Stimulated activated CD4-positive, alpha-beta T cell treated with anti-CD3 and anti-CD28 coated beads, Interleukin-1b, Interleukin-23, amount 100 ng/mL, for 4 hours (primary cell): ENCODE measurements at places on chromosomes 16 and 17.

DNA sequence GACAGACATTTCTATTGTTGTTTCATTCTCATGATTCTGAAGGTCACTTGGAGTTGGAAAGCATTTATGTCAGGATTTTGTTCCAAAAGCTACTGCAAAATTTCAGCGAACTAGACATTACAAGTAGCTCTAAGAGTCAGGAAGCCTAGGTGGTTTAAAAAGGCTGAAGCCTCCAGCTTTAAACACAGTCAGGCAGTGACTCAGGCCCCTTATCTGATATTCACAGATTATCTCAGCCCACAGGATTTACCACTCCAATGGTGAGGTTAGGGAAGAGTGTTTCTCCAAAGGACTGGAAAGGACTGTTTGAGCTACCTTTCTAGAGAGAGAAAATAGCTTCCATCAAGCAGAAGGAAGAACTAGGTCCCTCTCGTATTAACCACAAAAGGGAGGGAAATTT is 624.4 kb upstream of the C16orf82 start:
- DNase-seq, result no peak

DNA sequence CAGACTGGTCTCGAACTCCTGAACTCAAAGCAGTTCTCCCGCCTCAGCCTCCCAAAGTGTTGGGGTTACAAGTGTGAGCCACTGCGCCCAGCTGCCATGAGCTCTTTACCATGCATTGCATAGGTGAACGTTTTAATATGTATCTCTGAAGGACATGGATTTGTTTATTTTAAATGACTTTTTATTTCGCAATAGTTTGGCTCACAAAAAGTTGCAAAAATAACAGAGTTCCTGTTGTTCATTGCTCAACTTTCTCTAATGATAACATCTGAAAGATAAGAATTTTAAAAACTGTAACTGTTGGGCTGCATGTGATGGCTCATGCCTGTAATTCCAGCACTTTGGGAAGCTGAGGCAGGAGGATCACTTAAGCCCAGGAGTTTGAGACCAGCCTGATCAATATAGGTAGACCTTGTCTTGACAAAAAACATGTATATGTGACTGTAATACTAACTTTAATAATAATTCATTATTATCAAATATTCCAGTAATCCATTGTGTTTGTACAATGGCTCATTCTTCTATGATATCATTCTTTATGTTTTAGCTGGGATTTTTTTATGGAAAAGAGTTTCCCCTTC is 80.1 kb downstream of the ABCC1 start:
- DNase-seq, result no peak

DNA sequence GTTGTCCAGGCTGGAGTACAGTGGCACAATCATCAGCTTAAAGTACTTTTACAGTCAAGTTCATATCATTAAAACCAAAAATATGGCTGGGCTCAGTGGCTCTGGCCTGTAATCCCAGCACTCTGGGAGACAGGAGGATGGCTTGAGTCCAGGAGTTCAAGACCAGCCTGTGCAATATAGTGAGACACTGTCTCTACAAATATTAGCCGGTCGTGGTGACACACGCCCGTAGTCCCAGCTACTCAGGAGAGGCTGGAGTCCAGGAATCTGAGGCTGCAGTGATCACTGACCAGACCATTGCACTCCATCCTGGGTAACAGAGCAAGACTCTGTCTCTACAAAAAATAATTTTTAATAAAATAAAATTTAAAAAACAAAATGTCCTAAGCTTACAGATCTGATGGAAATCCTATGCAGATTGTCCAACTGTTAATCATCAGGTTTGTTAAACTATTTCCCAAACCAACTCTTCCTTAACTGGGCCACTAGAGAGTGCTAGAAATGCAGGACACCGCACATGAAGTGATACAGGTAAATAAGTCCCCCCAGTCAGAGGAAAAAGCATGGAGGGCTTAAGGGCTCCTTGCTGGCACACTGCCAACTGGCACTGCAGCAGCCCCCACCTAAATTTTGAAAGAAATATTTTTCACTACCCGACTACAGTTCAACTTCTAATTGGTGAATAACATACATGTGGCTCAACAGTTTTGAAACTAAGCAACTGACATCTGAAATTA is 2.8 kb downstream of the USP22 start:
- peak; percentile 18 for DNase-seq

- no peak for DNase-seq
Observed at GRCh38 chr17:41393294-41393693, 4.1 kb downstream of the KRT31 start.

DNA sequence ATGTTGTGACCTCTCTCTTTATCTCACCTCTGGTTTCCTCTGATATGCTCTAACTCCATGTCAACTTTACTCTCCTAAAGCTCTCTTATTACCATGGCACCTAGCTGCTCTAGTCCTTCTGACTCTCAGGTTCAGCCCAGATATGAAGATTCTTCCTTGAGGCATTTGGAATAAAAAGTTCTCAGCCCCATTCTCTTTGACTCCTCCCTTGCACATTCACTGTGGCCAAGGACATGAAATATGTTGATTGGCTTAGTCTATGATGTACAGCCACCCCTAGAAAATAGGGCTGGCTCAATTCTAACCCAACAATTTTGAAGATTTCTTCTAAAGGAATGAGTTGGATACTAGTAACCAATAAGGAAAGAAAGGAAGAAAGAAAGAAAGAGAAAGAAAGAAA is 20.8 kb upstream of the GAS7 start:
- DNase-seq, result no peak

DNA sequence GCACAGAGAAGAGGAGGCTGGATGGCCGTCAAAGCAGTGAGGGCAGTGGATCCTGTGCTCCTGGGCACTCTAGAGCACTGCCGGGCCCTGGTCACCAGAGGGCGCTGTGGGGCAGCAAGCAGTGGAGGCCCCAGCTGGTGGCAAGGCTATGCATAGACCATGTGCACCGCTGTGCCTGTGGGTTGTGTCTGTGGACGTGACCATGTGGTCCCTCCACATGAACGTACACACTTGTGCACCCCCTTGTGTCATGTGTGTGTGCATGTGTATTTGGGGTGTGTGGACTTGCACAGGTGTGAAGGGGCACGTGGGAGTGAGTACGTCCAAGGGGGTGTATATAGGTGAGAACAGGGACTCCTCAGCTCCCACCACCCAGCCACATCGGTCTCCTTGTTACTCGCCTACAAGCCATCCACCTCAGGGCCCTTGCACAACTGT is 4.4 kb upstream of the MAP2K3 start:
- DNase-seq, result peak; percentile 92

- no peak for DNase-seq
Observed at GRCh38 chr17:55931446-55931845, 180.6 kb downstream of the PCTP start.

GRCh38 chr17:45229681-45230409 is 8.2 kb downstream of the FMNL1 start:
- no peak for DNase-seq

DNA sequence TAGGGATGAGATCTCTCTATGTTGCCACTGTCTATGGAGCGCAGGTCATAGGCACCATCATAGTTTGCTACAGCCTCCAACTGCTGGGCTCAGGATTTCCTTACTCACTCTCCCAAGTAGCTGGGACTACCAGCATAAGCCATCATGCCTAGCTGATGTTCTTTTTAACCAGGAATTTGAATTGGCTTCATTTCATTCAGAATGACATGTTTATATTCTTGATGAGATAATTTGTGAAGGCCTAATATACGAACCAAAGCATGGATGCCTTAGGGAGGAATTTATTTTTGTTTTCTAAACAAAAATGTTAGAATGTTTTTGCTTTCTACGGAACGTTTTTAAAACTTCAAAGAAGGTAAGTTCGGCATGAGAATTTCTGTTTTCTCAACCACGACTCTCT is 71.6 kb downstream of the HS3ST3B1 start:
- no peak for DNase-seq

- no peak for DNase-seq
Observed at GRCh38 chr17:63675607-63676546, 24.0 kb downstream of the LIMD2 start.

GRCh38 chr16:56916571-56917403 is 15.2 kb upstream of the HERPUD1 start:
- DNase-seq, result peak; percentile 5

GRCh38 chr16:22786284-22786683 is 27.7 kb upstream of the HS3ST2 start:
- no peak for DNase-seq

DNA sequence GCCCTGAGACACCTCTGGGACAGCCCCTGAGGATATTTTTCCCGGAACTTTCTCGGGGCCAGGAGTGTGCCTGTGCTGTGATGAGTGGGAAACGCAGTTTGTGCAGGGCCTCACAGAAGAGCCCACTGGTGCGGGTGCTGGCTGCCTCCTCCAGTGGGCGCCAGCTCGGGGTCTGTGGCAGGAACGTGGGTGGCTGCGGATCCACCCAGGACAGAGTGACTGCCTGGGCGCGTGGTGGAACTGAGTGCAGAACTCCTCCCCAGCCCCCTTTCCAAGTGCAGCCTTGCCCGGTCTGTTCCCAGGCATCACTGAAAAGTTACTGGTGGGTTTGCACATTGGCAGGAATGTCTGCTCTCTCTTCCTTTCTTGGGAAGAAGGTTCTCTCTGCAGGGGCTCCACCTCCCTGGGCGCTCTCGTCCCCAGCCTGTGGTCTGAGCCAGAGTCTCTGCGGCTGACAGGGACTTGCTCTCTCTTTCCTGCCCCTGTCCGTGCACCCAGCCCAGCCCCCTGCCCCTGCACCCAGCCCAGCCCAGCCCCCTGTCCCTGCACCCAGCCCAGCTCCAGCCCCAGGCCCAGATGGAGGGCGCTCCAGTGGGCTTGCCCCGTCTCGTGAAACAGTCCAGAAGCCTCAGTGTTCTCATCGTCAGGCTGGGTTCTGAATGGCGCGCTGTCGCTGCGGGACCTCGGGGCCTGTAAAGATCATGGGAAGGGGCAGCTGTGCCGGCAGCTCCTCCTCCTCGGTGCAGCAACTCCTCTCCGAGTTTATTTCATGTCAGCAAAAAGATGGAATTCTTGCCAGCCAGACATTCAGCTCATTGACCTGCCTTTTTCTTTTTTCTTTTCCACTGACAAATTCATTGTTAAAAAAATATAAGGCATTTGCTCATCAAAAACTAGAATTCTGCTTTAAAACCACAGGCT is 117.5 kb downstream of the BANP start:
- DNase-seq, result no peak

- DNase-seq, result no peak
Observed at GRCh38 chr16:73031155-73031866, 16.6 kb downstream of the ZFHX3 start.

DNA sequence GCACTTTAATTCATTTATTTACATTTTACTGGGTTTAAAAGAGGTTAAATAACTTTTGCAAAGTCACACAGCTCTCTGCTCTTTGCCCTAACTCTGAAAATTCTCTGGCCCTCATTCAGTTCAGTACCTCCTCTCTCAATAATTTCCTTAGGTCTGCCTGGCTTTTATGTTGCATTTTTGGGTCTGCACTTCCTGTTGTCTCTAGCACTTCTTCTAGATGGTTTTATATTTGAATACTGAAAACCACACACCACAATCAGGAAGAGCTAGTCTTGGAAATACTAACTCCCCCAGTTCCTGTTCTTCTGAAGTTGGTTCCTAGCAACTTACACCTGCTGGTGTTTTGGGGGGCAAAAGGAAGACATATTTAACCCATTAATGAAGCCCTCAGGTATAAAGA is 577.9 kb downstream of the HS3ST4 start:
- DNase-seq, result no peak

GRCh38 chr17:40735016-40735415 is 20.1 kb downstream of the KRT25 start:
- no peak for DNase-seq

GRCh38 chr17:43169561-43170139 is 1.4 kb upstream of the NBR1 start:
- DNase-seq, result peak; percentile 9
